Spinal cord (tissue), 10 donors: ENCODE measurements at places on chromosomes 4 and X. TPM values are rescaled to one million over a fixed set of nuclear protein-coding genes. Genes with fewer than 3 reads are reported as not detected.

MAGEA8 gene
- not detected for total RNA-seq

CT45A1 gene
- not detected for total RNA-seq

CD99L2 gene
- 94.0 TPM for total RNA-seq

KLHL2 gene
- total RNA-seq: 17.2 TPM

PAGE2 gene
- not detected for total RNA-seq

HTR2C gene
- total RNA-seq: 47.4 TPM

RBM47 gene
- 6.0 TPM for total RNA-seq

TMEM35A gene
- total RNA-seq: 80.1 TPM

PHOX2B gene
- total RNA-seq: 0.11 TPM

ELF4 gene
- 6.6 TPM for total RNA-seq

ADH1C gene
- total RNA-seq: 1.3 TPM

ADRA2C gene
- 2.3 TPM for total RNA-seq

WDR1 gene
- 85.8 TPM for total RNA-seq

ACE2 gene
- 1.9 TPM for total RNA-seq
